ENCODE measurements at places on chromosomes 11 and 22.

DNA sequence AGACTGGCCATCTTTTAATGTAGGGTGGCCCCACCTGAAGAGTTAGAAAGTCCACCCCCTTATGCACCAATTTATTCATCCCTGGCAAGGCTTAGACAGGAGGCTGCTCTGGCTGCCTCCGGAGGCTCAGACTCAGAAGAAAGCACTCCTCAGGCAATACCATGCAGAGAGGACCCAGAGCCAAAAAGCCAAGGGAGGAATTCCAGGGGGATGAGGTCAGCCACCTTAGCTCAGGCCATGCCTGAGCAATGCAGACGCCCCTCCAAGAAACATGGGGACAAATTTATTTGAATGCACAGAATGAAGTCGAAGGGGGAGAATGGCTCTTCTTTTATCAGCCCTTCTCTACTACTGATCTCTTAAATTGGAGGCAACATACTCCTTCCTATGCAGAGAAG, 39.7 kb upstream of the GLYAT start:
- DNase-seq, result no peak

DNA sequence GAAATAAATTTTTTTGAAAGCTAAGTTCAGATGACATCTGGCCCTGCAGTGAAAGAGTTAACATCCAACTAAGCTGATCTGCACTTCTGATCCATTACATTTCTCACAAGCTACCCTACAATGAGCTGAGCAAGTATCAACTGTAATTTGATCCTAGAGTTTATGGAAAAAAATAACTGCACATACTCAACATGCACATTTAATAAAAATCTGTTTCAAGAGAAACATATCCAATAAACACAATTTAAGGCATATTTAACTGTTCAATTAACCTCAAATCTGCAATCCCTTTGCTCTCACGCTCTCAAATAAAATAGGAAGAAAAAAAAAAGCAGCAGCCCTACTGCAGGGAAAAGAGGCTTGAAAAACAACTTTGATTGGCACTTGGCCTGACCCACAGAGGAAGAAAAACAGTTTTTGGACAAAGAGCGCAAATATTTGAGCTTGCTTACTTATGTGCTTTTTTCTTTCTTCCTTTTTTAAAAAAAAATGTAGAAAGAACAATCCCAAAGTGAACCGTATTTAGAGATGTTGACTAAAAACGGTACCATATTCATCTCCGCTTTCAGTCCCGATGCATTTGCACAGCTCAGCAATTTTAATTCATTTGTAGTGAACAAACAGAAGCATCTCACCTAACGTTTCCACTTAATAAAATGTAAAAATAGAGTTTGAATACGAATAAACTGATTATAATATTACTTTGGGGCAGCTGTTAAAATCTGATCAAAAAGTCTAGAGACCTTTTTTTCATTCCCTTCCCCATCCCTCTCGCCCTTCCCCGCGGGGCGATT, 1.6 kb downstream of the SESN3 start:
- DNase-seq, result no peak

- DNase-seq, result no peak
Observed at GRCh38 chr11:66910669-66911068, 47.5 kb downstream of the PC start.

DNA sequence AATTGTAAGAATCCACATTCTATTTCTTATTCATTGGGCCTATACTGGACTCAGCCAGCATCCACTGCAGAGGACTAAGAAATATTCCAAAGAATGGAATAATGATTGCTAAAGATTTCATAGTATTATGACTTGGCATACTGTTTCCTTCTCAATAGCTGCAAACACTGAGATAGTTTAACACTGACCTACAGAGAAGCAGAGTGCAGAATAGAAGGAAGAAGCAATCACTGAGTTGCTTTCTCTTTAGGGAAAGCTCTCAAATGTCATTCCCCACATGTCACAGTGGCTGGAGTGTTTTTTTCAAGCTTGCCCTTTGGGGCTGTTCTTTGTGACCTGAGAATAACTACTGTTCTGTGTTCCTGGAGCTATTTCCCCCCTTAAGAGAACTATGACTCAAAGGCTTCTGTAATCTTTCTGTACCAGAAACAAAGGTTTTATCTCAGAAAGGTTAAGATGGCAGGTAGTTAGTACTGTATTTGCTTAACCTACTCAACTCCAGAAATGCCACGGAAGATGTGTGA, 243.6 kb upstream of the LUZP2 start:
- DNase-seq, result no peak

DNA sequence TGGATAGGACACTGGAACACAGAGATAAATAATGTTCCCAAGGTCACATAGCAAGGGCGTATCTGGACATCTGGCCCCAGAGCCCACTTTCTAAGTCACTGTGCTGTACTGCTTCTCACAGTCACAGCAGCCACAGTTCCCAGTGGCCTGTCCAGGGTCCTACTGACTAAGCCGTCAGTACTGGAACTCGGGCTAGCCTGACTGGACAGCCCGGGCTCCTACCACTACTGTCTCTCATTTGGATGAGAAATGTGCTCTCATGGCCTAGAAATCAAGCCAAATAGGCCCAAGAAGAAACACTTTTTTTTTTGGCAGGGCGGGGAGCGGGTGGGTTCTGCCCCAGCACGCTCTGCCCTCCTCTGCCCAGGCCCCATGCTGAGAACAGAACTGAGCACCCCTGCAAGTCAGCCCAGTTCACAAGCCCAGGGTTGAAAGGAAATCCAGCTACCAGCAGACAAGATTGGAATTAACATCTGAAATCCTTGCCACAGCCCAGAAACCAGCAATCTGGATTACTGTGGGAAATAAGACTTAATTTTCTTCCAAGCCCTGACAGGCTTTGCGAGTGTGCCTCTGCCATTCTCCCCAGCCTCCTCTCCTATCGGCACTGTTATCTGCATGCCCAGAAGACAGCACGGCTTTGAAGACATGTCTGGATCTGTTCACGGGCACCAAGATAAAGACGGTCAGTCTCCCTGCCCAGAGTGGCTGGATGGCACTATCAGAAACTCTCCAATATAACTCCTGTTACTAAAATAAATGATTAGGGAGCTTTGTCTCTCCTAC, 182.9 kb upstream of the NCAM1 start:
- no peak for DNase-seq

DNA sequence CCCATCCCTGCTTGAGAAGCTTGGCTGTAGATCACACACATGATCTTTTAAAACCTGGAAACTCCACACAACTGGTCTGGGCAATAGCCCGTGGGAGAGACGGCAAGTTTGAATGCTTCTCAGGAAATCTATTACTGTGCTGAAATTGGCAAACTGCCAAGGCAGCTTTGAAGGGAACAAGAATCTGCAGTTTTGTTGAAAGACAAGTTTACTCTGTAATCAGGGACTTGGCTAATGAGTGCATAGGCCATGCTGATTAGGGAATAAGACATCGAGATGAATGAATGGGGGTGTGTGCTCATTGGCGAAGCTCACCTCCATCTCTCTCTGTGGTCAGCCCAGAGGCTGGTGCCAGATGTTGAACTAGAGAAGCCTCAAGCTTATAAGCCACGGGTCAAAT, 218.8 kb downstream of the HIPK3 start:
- DNase-seq, result no peak

DNA sequence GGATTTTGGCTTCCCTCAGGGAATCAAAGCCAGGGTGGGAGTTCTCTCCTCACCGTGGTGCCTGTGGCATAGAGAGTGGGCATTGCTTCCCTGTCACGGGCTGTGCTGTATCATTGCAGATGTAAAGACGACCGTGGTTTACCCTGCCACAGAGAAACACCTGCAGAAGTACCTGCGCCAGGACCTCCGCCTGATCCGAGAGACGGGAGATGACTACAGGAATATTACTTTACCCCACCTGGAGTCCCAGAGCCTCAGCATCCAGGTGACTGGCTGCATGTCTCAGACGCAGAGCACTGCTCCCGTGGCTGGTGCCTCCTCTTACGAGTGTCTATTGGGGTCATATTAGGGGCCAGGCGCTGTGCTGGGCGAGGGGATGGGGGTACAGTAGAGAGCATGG, 24.2 kb upstream of the ST3GAL4 start:
- DNase-seq, result no peak

DNA sequence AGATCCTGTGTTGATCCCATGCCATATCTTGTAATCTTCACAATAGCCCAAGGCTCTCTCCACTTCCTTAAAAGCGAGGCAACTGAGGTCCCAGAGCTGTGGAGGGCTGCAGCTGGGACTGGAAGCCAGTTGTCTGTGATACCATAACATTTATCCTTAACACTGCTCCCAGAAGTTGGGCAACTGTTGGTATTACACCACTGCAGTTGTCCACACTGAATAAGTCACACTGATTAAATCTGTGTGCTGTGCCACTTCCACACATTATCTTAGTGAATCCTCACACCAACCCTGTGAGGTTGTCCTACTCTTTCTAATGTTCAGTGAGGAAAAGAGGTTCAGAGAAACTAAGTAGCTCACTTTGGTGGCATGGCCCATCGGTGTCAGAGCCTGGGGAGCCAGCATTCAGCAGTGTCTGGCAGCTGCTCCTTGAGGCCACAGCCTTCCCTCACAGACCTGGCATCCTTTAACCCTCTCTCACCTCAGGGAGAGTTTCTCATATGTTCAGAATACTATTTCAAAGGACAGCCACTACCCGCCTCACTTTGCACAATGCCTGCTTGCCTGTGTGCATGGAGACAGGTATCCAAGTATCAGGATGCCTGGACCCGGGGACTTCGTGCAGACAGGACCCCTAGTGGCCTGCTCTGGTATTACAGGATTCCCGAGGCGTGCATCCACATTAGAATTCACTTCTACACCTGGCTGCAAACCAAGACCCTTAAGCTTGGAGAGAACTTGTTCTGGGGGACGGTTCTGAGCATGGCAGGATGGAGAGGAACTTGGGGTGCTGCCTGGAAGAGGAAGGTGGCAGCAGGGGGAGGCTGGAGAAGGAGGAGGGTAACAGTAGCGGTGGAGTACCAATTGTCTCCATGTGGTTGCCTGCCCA, 221.9 kb upstream of the TBCEL start:
- DNase-seq, result peak; percentile 1

GRCh38 chr11:130420478-130421198, 7.8 kb downstream of the ADAMTS8 start:
- no peak for DNase-seq

DNA sequence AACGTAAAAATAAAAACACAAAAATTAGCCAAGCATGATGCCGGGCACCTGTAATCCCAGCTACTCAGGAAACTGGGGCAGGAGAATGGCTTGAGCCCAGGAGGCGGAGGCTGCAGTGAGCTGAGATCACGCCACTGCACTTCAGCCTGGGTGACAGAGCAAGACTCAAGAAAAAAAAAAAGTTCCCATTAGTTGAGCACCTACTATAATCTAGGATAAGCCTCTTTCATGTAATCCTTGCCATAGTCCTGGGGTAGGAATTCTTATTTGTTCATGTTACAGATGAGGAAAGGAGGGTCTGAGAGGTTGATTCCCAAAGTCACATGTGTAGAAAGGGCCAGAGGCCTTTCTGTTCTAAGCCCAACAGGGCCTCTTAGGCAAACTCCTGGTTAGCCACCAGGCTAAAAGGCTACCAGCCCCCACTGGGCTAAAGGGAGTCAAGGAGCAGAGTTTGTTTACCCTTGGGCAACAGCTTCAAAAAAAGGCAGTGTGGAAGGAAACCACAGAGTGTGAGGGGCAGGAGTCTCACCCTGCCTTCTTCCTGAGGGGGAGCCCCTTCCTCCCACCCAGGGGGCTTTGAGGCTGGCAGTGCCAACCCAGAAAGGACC, 21.6 kb upstream of the CSNK1E start:
- no peak for DNase-seq

DNA sequence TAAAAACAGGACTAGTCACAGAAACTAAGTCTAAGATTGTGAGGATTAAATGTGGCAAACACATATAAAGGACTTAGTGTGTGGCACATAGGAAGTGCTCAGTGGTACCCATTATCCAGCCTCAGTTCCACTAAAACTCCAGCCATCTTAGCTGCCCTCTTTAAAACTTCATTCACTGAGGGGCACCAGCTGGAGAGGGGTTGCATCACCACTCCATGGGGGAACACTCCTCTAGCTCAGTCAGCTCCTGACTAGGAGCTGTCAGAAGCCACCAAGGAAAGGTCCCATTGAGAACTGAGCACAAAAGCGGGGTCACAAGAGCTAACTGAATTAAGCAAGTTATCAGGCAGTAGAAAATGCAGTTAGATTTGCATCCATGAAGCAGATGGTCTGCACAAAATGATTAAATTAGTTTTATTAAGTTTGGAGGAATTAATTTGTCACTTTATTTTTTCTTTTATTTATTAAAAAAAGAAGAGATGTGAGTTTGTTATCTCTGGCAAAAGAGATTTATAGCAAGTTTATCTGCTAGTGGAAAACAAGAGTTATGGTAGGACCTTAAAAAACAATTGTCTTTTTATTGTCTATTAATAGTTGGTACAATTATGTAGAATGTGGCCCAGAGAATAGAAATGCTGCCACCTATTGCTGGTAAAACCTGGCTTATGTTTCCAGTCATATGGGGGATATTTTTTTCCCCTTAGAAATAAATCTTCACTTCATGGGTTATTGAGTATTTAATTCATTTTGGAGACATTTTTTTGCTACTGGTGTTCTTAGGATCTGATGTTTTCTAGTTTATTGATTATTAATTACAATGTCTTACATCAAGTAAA, 95.7 kb downstream of the NAV2 start:
- DNase-seq, result no peak

- no peak for DNase-seq
Observed at GRCh38 chr11:94854770-94855633, 86.8 kb downstream of the AMOTL1 start.

DNA sequence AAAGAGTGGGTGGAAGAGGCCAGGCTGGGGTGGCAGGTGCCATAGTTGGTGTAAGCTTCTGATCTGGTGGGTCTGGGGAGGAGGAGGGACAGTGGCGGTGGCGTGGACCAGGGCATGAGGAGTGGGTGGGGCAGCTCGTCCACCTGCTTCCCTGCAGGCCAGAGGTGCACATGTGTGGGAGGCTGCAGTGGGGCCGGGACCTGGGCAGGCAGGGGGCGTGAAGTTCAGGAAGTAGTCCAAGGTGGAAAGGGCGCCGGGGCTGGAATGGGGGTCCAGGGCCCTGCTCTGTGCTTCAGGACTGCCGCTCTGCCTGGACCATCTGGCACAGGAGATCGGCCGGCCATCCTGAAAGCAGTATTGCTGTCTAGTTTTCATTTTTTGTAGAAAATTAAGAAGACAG, 15.9 kb downstream of the RIBC2 start:
- no peak for DNase-seq

GRCh38 chr11:107665018-107665417, 46.8 kb downstream of the SLN start:
- no peak for DNase-seq

- DNase-seq, result no peak
Observed at GRCh38 chr11:86172894-86173293, 71.7 kb upstream of the EED start.

DNA sequence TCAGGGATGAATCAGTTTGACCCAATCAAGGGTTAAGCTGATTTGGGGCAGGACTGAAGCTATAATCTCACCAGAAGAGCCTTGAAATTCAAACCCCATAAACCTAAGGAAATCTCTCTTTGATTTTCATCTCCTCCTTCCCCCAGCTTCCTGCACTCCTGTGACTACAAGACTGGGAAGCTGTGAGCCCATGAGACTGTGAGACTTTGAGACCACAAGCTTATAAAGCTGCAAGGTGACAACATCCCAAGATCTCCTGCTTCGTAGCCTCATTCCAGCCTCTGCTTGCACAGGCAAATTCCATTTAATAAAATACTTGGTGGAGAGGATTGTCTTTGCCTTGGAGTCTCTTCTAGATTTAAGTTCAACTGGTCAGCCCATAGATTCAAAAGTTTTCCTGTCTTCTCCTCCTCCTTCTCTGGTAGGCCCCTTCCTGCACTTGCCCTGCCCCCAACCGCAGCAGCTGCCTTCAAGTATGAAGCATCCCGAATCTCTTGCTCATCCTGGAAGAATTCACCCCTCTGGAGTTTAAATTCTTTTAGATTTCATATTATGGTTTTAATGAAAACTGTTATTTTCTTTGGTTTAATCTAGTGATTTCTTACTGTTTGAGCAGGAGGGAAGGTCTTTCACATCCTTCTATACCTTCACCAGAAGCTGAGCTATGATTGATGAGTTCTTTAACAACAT, 42.1 kb downstream of the PAMR1 start:
- peak; percentile 73 for DNase-seq

All from HS-27A (cell line).